A549 treated with ZK216348 at 1 μM for 4 hours (cell line): ENCODE measurements at places on chromosomes 5 and 9. TPM values are rescaled to one million over a fixed set of nuclear protein-coding genes. Genes with fewer than 3 reads are reported as not detected.

ACOT12 gene
- not detected in 5 replicates for total RNA-seq

BARX1 gene
- 6.4 to 13.6 TPM (median 11.7 TPM) in 5 replicates for total RNA-seq

ANGPTL2 gene
- not detected in 5 replicates for total RNA-seq

ADAMTS19 gene
- total RNA-seq: not detected in 5 replicates

TAL2 gene
- not detected in 5 replicates for total RNA-seq

CLIC3 gene
- 2.2 to 4.2 TPM (median 3.7 TPM) in 5 replicates for total RNA-seq

AKNA gene
- 3.9 to 4.4 TPM (median 4.2 TPM) in 5 replicates for total RNA-seq

CCDC192 gene
- total RNA-seq: not detected in 5 replicates

BRIX1 gene
- 48.2 to 58.7 TPM (median 50.4 TPM) in 5 replicates for total RNA-seq

CEP72 gene
- 6.5 to 12.4 TPM (median 10.8 TPM) in 5 replicates for total RNA-seq

GALNT12 gene
- total RNA-seq: 3.4 to 5.2 TPM (median 4.0 TPM) in 5 replicates

TSLP gene
- total RNA-seq: not detected in 5 replicates

SPINK9 gene
- total RNA-seq: not detected in 5 replicates

PCDHA9 gene
- 0.04 TPM in 1 of 5 replicates, not detected in the others for total RNA-seq

PCDHA6 gene
- 0.04 to 0.12 TPM (median 0.12 TPM) in 3 of 5 replicates, not detected in the others for total RNA-seq

DMGDH gene
- total RNA-seq: not detected in 5 replicates

PCDHB5 gene
- 1.2 to 2.1 TPM (median 1.4 TPM) in 5 replicates for total RNA-seq

RFK gene
- total RNA-seq: 24.9 to 67.1 TPM (median 40.4 TPM) in 5 replicates

GLRA1 gene
- total RNA-seq: not detected in 5 replicates

FBN2 gene
- total RNA-seq: 12.9 to 22.2 TPM (median 18.6 TPM) in 5 replicates

NR5A1 gene
- 0.09 TPM in 1 of 5 replicates, not detected in the others for total RNA-seq

PCDHGA9 gene
- total RNA-seq: 0.09 TPM in 1 of 5 replicates, not detected in the others

HAPLN1 gene
- total RNA-seq: not detected in 5 replicates

C5orf52 gene
- total RNA-seq: not detected in 5 replicates

PANK3 gene
- 12.2 to 22.6 TPM (median 18.9 TPM) in 5 replicates for total RNA-seq

ADGRV1 gene
- 0.57 to 0.91 TPM (median 0.78 TPM) in 5 replicates for total RNA-seq

FOXD4L5 gene
- 0.06 to 0.11 TPM (median 0.11 TPM) in 3 of 5 replicates, not detected in the others for total RNA-seq

NPDC1 gene
- 26.4 to 93.7 TPM (median 81.5 TPM) in 5 replicates for total RNA-seq

DRD1 gene
- 0.09 to 0.59 TPM (median 0.24 TPM) in 5 replicates for total RNA-seq

CKMT2 gene
- total RNA-seq: not detected in 5 replicates

OMD gene
- not detected in 5 replicates for total RNA-seq

DNM1 gene
- 59.8 to 104 TPM (median 95.3 TPM) in 5 replicates for total RNA-seq

PCDHA10 gene
- 0.02 to 0.11 TPM in 2 of 5 replicates, not detected in the others for total RNA-seq

FOXD4L4 gene
- 0.08 to 0.13 TPM (median 0.13 TPM) in 3 of 5 replicates, not detected in the others for total RNA-seq

PCSK1 gene
- 0.09 to 0.29 TPM (median 0.25 TPM) in 5 replicates for total RNA-seq

IL4 gene
- total RNA-seq: not detected in 5 replicates

NMUR2 gene
- 0.11 to 0.13 TPM (median 0.11 TPM) in 4 of 5 replicates, not detected in the other for total RNA-seq

ARSI gene
- 22.1 to 46.5 TPM (median 38.3 TPM) in 5 replicates for total RNA-seq
